ENCODE measurements at places on chromosomes 5 and 9.
A peak's percentile ranks its signal among the peaks of the same experiment; 100 is the strongest.

GRCh38 chr5:176870110-176870591 lies 29.0 kb downstream of the HK3 start:
- DNase-seq = peak; percentile 52

DNA sequence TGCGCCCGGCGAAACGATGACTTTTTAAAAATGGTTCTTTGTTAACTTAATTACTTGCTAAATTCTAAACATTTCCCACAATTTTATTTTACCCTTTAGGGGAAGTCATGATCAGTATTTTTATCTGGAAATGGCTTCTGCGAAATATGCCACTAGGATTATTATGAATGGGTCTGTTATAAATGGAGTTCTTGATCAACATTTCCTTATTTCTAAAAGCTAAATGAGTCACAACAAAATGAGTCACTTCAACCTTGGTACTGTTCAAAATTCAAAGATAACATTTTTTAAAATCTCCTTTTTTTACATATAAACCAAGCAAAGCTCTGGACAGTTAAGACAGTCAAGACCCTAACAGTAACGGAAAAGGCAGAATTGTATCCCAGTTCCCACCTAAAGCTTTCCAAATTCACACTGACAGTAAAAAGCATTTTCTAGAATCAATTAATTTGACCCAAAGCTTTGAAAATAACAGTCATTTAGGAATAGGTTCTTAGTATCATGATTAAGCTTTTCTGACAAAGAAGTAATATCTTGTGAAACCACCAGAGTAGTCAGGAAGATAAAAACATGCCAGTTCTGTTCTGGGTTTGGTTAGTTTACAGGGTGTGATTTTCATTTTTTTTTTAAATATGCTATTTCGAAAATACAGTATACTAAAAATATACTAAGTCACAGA lies 81.7 kb downstream of the LHFPL2 start:
- DNase-seq = no peak

GRCh38 chr5:3428334-3428733 lies 167.3 kb upstream of the IRX1 start:
- DNase-seq = no peak

- no peak for DNase-seq
These were observed 56.1 kb downstream of the KIAA1958 start for GRCh38 chr9:112542593-112543292.

DNA sequence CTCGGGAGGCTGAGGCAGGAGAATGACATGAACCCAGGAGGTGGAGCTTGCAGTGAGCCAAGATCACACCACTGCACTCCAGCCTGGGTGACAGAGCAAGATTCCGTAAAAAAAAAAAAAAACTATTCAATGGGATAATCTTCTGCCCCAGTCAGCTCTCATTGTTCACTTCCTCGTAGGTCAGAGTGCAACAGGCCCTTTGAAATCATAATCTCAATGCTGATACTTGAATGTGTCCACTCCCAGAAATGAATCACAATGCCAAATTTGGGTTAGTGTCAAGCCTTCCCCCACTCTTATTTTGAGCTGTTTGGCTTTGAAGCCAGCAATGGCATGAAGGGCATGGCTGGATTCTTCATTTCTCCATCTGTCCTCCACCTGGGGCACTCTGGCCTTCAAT lies 610.3 kb upstream of the KLF4 start:
- DNase-seq = no peak

DNA sequence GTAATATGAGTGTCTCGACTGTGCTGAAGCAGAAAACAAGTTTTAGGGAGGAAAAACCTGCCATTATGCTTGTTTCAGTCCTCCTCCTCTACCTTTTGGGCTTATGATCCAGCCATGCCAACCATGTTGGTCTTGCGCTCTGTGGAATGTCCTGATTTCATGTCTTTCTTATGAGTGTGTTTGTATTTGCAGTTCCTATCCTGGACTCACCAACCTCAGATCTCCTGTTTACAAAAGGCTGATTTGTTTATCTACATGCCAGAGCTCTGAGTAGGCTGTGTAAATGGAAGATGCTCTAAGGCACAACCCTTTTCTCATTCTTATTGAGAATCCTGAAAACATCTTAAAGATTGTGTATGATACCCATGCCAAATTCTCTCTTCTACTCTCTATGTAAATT lies 138.6 kb downstream of the ARHGEF28 start:
- no peak for DNase-seq

GRCh38 chr9:108476574-108476973 lies 379.2 kb downstream of the ACTL7B start:
- no peak for DNase-seq

GRCh38 chr5:177545487-177546257 lies 8.7 kb downstream of the FAM193B start:
- DNase-seq = no peak

DNA sequence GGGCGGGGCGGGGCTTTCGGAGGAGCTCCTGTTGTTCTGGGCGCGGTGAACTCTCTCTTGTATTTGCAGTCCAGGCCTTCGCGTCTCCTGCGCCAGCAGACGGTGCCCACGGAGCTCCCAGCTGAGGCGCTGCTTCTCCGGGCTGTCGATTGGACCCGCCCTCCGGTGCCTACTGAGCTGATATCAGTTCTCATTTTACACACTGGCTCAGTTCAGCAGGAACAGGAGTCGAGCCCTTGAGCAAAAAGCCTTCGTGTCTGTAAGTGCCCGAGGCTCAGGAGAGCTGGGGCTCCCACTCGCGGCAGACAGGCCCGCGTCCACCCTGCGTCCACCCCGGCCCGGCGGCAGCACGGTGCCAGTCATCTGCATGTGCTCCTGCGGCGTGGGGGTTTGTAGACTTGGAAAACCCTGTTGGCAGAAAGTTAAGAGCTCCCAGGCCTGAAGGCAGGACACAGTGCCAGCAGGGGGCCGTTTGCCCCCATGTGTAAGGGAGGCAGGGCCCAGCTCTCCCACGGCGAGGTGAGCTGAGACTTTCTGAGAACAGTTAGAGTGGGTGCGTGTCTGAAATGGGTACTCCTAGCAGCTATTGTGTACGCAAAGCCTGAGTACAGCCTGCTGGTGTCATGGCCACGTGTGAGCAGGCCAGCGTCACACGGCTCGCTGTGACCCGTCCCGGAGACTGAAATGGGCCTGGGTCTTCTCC lies 231.5 kb downstream of the FANCC start:
- DNase-seq = no peak

Data from neuronal stem cell (in vitro differentiated cells).